SK-N-SH (cell line): ENCODE measurements at places on chromosomes 16 and 17. TPM values are rescaled to one million over a fixed set of nuclear protein-coding genes. Genes with fewer than 3 reads are reported as not detected.
A peak's percentile ranks its signal among the peaks of the same experiment; 100 is the strongest.

- H3K27me3 ChIP-seq: no peaks in the 10 kb centered on the region
- peak; percentile 84 for DNase-seq
- H3K36me3 ChIP-seq: peaks cover 42% of the 10 kb centered on the region; the same call in 1 of the 2 replicates
- H3K4me1 ChIP-seq: peaks cover 78% of the 10 kb centered on the region
- H3K4me3 ChIP-seq: no peak overlapping the region
- H3K27ac ChIP-seq: no peak overlapping the region
Measured at GRCh38 chr17:17792551-17793377, 44.0 kb downstream of the SREBF1 start.

DNA sequence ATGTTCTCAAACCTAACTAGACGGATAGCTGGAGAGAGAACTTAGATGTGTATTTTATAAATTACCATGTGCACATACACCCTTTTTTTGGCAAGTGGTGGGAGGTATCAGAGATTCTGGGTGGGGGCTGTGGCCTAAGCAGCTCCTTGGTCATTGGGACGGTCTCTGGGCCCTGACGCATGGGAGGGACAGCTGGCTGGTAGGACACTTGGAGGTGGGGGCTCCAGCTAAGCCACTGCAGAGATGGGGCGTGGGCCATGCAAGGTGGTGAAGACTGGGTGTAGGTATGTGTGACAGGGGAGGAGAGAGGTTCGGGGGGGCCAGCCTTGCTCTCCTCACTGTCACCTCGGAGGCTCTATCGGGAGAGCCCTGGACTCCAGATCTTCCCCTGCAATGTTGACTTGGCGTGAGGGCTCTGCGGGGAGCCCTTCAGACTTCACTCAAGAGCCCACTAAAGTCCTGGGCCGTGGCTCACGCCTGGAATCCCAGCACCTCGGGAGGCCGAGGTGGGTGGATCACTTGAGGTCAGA lies 17.1 kb downstream of the C1QTNF1 start:
- H3K4me3 ChIP-seq: no peak overlapping the region
- no peaks in the 10 kb centered on the region for H3K27me3 ChIP-seq
- DNase-seq: no peak
- peaks cover 8% of the 10 kb centered on the region for H3K4me1 ChIP-seq
- H3K36me3 ChIP-seq: no peaks in the 10 kb centered on the region

DNA sequence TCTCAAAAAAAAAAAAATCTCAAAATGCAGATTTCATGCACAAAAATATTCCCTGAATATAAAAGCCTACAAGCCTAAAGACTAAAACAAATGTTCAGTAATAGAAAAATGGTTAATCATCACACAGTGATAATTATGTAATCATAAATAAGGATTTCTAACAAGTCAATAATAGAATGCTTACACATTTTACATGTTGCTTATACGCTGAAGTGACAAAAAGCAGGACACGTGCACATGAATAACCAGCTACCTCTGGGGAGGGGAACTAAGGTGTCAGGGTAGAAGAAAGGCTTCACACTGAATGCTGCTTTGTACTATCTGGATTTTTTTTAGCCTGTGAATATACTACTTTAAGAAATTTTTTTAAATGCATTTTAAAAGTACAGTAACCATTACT lies 31.1 kb downstream of the HEATR6 start:
- DNase-seq: no peak
- H3K4me3 ChIP-seq: no peak overlapping the region
- H3K36me3 ChIP-seq: peaks cover 92% of the 10 kb centered on the region
- no peak overlapping the region for H3K27ac ChIP-seq
- no peaks in the 10 kb centered on the region for H3K4me1 ChIP-seq

DNA sequence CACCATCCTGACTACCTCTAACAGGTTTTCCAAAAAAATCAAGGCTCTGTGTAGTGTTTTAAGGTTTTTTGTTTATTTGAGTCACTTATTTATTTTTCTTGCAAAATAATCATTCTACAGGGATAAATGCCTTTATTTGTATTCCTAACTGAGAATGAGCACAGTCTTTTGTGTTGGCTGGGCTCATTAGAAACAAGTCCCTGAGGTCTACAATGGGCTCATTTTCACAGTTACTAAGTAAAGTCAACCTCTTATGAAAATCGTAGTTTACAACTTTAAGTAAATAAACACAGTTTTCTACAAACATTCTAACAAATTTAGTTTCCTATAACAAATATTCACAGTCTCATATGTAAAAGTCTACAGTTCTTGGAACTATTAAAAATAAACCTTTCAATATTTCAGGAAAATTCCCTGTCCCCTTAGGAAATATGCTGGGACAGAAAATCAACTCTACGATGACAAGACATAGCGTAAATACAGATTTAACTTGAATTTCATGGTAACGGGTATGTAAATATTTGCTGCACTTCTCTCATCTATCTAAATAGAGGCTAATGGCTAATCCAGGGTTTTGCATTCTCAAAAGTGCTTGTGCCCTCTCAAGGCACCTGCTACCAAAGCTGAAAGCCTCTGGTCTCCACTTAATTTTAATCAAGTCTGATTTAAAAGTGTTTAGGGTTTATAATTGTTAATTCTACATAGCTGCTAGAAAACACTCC lies 31.5 kb upstream of the CDH5 start:
- no peaks in the 10 kb centered on the region for H3K36me3 ChIP-seq
- H3K4me3 ChIP-seq: no peak overlapping the region
- H3K27ac ChIP-seq: no peak overlapping the region
- no peaks in the 10 kb centered on the region; the same call in 1 of the 2 replicates for H3K4me1 ChIP-seq

DNA sequence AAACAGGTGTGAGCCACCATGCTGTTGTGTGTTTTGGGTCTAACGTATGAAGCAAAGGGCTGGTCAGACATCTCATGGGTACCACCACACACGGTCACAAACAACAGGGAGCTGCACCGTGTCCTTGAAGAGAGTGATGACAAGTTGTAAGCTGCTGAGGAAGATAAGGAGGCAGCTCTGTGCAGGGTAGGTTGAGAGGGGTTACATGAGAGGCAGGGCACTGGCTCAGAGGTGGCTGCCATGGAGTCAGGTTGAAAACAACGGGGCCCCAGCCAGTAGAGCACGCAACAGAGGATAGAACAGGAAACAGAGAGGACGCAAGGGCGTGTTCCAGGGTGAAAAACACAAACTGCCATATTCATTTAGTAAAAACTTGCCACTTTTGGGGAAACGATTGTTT lies 52.2 kb downstream of the TRARG1 start:
- H3K36me3 ChIP-seq: no peaks in the 10 kb centered on the region
- no peaks in the 10 kb centered on the region for H3K27me3 ChIP-seq
- no peaks in the 10 kb centered on the region for H3K4me1 ChIP-seq
- no peak overlapping the region for H3K4me3 ChIP-seq
- H3K27ac ChIP-seq: no peak overlapping the region

- no peak for DNase-seq
- H3K4me1 ChIP-seq: 0 out of 2 replicates have a peak, but pooled peaks cover 3% of the 10 kb centered on the region
- H3K36me3 ChIP-seq: peaks cover 14% of the 10 kb centered on the region
Measured at GRCh38 chr17:55072898-55073297, 104.3 kb downstream of the STXBP4 start.

DNA sequence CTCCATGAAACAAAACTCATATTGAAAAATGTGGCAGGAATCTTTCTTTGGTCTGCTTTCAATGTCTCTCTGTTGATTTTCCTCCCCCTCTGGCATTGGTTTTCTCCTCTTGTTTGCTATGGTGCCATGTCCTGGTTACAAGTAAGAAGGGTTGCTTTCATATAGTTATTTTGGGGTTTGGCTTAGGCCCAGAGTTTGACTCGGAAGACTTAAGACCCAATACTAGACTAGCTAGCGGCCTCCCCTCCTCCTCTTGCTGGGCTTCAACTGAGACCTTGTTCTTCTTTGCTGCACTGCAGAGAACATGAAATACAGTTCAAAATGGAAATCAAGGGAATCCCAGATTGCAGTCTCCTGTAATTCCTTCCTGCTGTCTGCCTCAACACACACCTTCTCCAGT lies 30.0 kb upstream of the CLEC18A start:
- H3K4me1 ChIP-seq: peaks cover 6% of the 10 kb centered on the region; the same call in 1 of the 2 replicates
- no peak for DNase-seq
- H3K27ac ChIP-seq: no peak overlapping the region
- no peaks in the 10 kb centered on the region; the same call in 1 of the 2 replicates for H3K36me3 ChIP-seq

DNA sequence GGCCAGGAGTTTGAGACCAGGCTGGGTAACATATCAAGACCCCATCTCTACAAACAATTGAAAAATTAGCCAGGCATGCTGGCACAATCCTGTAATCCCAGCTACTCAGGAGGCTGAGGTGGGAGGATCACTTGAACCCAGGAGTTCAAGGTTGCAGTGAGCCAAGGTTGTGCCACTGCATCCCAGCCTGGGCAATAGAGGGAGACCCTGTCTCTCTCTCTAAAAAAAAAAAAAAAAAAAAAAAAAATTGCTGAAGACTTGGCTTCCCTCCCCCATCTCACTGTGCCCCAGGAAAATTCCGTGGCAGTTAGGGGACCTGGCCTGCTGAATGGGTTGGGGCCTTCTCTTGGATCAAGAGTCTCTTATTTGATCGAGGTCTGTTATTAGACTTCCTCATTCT lies at the start of gene ODF4:
ODF4 (plus strand) TSS at position 301 of the 400 bp plus-strand sequence. CDS start 212 bp downstream, outside the sequence.
- DNase-seq: no peak
- no peaks in the 10 kb centered on the region for H3K36me3 ChIP-seq
- no peak within 1 kb of the TSS for H3K27ac ChIP-seq
- H3K4me3 ChIP-seq: no peak within 1 kb of the TSS

DNA sequence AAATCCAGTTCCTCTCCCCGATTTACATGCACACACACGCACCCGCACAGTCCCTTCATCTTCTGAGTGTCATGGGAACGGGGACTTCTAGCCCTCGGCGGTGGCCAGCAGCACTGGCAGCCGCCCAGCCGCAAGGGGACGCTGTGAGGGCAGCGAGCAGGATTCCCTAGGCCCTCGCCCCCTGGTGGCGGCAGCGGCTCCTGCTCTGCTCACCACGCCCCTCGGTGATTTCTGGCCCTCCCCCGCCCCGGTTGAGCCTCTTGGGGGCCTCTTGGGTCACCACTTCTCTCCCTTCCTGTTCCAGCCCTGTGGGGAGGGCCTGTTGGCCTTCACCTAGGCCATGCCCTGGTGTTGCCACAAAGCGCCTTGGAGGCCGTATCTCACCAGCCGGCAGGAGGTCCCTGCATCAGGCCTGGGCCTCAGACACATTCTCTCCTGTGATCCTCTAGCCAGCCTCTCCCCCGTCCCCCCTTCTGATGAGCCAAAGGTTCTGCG lies 75.2 kb upstream of the KSR1 start:
- no peak overlapping the region for H3K27ac ChIP-seq
- H3K36me3 ChIP-seq: no peaks in the 10 kb centered on the region
- DNase-seq: peak; percentile 89
- no peaks in the 10 kb centered on the region for H3K27me3 ChIP-seq
- H3K4me3 ChIP-seq: 0 out of 2 replicates have a peak overlapping the region, but pooled peaks have one; percentile 31

DNA sequence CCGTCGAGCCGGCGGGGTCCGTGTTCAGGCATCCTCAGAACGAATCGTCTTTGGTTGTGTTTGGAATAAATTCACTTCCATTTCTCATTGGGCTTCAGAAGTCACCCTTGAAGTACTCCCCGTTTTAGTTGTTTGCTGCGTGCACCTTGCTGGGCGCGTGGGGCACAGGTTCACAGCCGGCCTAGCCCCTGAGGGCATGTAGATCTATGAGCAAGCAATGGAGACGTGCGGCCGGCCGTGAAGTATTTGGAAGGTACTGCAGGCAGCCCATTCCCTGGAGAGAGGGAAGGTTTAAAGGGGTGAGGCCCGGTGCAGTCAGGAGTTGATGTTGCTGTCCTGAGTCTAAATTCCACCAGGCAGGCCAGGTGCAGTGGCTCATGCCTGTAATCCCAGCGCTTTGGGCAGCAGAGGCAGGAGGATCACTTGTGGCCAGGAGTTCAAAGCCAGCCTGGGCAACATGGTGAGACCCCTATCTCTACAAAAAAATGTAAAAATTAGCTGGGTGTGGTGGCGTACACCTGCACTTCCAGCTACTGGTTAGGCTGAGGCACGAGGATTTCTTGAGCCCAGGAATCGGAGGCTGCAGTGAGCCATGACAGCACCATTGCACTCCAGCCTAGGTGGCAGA lies 714 bp downstream of the ACSF3 start:
- no peaks in the 10 kb centered on the region for H3K36me3 ChIP-seq
- DNase-seq: peak; percentile 63
- peak overlapping the region; percentile 87 for H3K4me3 ChIP-seq
- peaks cover 9% of the 10 kb centered on the region; the same call in 1 of the 2 replicates for H3K27me3 ChIP-seq

ZNF624 gene
- polyA plus RNA-seq: 0.92 and 0.93 TPM in 2 replicates

MT1H gene
- not detected in 2 replicates for polyA plus RNA-seq
